ENCODE measurements at places on chromosomes 3 and 15.
A peak's percentile ranks its signal among the peaks of the same experiment; 100 is the strongest.

- DNase-seq, result no peak
These were observed 416.1 kb downstream of the ERC2 start for GRCh38 chr3:56052188-56052587.

- DNase-seq, result no peak
These were observed 491.7 kb upstream of the RASGRP1 start for GRCh38 chr15:39056357-39056756.

DNA sequence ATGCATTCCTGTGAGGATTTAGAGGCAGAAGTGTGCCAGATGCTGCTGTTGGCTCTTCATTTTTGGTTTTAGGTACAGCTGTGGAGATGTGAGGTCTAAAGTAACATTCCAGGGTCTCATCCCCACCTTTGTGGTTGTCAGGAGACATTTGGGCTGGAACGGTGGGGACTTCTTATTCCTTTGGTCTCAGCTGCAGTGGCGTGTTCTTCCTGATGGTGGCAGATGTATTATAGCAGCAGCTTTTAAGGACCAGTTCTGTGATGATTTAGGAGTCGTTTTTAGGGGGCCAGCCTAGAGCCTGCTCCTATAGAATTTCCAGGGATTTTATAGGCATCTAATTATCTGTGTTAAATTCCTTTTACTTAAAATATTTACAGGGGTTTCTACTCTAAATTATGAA, 221.0 kb upstream of the EOMES start:
- DNase-seq, result no peak

DNA sequence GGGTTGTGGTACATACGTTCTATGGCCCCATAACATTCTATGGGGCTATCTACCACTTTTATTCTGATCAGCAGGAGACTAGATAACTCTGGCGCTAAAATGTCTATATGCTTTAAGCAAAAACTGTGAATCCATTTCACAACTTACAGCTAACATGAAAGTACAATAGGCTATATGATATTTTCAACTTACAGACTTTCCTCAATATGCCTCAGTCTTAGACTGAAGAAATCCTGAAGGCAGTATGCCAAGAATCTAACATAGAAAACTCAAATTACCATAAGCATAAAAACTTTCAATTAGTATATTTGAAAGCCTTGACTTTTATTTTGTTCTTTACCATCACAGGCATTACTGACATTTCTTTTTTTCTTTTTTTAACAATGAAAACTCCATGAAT, 81.4 kb downstream of the CBLB start:
- DNase-seq, result no peak

GRCh38 chr3:47227678-47228077, 54.9 kb downstream of the KIF9 start:
- no peak for DNase-seq

DNA sequence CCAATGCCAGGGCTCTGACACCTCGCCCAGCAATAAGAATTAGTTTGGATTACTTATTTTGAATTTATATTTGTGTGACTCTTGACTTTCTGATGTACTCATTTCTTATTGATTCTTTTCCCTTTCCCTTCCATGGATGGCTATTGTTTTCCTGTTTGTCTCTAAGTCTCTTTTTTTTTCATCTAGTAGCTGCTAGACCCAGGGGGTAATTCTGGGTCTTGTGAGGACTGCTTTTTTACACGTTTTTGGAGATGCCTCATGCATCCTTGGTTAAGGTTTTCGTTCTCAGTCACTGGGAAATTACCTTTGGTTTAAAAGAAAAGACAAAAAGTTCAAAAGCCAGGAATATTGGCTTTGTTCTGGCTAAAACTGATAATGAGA, 70.2 kb upstream of the STRIT1 start:
- DNase-seq, result no peak

- DNase-seq, result peak; percentile 71
These were observed 154.0 kb upstream of the THBS1 start for GRCh38 chr15:39426552-39427532.

DNA sequence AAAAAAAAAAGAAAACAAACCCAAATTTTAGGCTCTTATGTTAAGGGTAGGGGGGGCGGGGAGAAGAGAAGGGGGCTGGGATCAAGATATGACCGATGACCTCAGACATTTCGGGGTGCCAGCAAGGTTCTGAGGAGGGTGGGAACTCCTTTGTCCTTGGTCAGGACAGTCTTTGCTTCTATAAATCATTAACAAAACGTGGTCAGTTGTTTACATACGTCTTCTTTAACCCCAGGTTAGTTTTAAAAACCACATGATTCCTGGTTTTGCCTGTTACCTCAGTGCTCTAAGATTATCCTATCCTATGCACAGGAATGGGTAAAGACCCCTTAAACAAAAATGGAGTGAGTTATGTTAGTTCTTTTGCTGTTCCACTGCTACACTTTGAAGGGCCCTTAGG, 285.5 kb downstream of the GABRG3 start:
- no peak for DNase-seq

DNA sequence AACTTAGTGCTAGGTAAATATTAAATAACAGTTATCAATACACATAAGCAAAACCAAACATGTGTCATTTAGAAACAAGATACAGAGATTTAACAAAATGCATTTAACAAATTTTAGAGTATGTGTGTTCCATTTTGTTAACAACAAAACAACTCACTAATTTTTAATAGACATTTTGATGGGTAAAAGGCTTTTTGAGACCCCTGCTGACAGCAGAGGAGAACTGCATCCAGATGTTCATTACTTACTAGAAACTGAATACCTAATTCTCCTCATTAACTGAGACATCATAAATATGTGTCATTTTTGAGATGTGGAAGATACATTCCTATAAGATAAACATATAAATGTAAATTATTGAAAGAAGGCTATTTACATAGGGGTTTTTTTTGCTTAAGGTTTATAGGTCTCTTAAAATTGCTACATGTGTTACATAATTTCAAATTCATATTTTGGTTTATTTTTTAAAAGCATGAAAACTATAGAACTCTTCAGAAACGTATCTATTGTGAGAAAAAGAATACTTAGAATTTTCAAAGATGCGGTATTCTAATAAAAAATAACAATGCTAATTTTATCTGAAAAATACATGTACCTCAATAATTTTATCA, 1009.8 kb downstream of the TUSC7 start:
- no peak for DNase-seq

GRCh38 chr15:38208206-38208605, 44.4 kb upstream of the SPRED1 start:
- no peak for DNase-seq

- DNase-seq, result no peak
These were observed 4.3 kb upstream of the UBE2E2 start for GRCh38 chr3:23198801-23199200.

DNA sequence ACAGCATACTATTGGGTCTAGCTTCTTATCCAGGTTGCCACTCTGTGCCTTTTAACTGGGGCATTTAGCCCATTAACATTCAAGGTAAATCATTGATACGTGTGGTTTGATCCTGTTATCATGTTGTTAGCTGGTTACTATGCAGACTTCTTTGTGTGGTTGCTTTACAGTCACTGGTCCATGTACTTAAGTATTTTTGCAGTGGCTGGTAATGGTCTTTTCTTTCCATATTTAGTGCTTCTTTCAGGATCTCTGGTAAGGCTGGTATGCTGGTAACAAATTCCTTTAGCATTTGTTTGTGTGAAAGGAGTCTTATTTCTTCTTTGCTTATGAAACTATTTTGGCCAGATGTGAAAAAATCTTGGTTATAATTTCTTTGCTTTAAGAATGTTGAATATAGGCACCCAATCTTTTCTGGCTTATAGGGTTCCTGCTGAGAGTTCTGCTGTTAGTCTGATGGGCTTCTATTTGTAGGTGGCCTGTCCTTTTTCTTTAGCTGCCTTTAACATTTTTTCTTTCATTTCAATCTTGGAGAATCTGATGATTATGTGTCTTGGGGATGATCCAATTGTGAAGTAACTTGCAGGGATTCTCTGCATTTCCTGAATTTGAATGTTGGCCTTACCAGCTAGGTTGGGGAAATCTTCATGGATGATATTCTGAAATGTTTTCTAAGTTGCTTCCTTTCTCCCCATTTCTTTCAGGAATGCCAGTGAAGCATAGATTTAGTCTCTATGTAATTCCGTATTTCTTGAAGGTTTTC, 39.3 kb downstream of the CCR1 start:
- DNase-seq, result no peak

DNA sequence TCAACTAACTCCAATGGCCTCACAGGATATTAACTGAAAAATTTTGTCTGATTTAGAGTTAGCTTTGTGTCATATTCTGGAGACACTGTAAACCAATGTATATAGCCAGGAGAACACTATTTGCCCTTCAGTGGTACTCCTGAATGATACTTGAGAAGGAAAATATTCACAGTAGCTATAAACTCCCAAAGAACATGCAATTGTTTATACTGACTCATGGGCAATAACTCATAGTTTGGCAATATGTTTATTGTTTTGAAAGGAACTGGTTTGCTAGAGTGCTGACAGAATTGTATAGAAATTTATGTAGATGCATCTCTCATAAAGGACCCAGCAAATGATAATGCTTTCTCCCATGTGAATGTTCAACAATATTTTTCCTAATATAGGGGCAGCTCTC, 537.6 kb downstream of the PLOD2 start:
- DNase-seq, result no peak

- no peak for DNase-seq
These were observed 36.2 kb upstream of the ARID3B start for GRCh38 chr15:74504836-74505235.

GRCh38 chr15:45586601-45587094, 531 bp upstream of the BLOC1S6 start:
- DNase-seq, result no peak

DNA sequence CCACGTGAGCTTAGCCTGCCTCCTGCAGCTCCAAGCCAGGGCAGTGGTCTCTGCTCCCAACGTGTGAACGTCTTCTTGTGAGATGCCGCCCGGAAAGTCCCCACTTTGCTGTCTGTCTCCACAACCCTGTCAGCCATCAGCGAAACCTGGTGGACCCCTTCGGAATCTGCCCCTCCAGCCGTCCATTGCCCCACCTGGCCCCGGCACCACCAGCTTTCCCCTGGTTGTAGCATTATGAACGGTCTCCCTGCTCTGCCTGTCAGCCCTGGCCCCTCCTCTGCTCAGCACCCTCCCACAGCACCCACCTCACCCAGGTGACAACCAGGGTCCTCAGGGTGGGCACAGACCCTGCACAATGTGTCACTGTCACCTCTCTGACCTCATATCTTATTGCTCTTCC, 71.1 kb downstream of the HMCES start:
- no peak for DNase-seq

DNA sequence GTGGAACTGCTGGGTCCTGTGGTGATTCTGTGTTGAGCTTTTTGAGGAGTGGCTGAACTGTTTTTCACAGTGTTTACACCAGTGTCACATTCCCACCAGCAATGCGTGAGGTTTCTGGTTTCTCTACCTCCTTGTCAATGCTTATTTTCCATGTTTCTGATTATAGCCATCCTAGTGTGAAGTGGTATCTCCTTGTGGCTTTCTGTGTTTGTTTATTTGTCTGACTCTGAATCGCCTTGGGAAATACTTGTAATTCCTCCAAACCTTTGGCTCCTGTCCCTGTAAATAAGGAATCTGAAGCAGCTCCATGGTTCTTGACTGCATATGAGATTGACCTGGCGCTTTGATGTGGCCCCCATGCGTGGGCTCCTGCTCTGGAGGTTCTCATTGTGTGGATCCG, 20.6 kb downstream of the FAN1 start:
- no peak for DNase-seq

GRCh38 chr3:117439812-117440211, 730.2 kb downstream of the TUSC7 start:
- no peak for DNase-seq

DNA sequence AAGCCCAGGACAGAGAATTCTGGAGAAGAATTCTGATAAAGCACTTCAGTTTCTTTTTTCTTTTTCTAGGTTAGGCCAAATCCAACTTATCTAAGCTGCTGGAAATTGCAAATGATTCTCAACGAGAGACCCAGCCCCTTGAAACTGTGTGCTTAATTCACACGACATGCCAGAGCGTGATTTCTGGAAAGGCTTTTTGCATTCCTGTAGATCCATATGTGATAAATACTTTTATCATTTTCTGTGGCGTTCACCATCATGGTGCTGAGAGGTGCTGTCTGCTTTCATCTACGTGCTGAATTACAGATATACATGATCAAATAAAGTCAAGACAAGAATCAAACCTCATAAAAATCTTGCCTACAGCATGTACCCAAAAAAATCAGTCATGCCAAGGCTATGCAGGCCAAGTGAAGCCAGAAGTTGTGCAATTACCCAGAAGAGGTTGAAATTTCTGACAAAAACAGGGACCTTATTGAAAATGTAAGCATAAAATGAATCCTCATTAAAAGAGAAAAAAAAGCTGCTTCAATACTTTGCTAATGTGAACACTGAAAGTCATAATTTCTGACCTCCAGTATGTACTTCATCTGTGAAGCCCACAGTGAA, 10.8 kb upstream of the MEF2A start:
- DNase-seq, result no peak

DNA sequence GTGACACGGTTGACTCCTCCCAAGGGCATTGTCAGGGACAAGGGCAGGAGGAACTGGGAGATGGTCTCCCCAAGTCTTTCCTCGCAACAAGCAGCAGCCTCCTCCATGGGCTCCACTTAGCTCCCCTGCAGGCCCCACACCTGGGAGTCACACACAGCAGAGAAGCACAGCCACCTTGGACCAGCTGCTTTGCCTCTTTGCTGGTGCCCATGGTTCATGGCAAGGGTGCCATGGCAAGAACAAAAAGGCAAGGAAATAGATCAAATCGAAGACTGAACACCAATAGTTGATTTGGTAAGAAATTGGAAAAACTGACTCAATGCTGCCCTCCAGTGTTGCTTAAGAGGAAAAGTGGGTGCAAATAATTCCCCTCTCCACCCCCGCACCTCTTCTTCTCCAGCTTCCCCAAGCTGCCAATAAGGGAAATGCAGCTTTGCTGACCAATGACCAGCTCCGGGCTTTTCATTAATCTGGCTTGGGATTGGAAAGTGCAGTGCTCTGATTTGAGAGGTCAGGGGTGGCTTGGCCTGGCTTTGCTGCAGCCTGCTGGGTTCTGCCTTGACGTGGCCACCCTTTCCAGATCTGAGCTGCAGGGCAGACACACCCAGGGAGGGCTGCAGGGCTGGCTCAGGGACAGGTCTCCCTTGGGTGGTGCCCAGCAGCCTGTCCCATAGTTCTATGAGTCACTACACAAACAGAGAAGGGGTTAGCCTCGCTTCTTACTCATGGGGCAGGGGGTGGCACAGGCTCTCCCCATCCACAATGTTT, 162.0 kb downstream of the KLF13 start:
- no peak for DNase-seq

DNA sequence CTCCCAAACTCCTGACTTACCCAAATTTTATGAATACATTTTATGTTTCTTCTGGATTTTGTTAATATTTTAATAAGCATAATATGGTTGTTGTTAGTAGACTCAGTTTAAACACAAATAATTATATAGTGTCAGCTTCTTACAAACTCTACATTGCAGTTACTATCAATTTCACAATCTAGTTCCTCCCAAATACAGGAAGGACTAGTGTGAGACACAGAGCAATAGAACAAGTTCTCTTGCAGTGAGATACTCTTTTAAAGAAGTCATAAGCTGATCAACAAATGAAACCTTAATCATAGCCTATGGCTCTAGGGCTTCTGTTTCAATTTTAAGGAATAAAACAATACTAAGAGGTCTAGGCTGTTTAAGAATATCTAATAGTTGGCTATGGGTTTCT, 86.1 kb downstream of the SAMMSON start:
- no peak for DNase-seq
